ENCODE measurements at places on chromosomes 12 and 14.

DNA sequence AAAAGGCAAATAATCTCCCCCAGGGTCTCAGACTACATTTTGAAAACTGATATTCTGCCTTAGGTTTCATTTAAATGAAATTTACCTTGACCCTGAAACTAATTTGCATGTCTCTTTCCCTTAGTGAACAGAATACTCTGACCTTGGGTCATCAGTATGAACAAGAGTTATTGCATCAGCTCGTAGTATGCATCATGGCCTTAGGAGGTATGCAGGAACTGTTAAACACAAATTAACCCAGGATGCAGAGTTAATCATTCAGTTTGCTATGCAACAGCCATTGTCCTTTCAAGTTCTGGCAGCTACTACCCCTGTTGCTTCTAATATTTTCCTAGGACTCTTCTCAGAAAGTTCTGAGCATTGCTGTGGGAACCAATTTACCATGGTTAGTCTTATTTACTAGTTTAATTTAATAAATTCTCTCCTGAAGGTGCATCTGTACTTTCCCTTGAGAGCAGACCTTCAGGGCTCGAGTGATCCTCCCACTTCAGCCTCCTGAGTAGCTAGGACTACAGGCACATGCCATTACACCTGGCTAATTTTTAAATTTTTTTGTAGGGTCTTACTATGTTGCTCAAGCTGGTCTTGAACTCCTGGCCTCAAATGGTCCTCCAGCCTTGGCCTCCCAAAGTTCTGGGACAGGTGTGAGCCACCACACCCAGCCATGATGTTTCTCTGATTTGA lies 126.7 kb downstream of the TTC6 start:
- ATAC-seq = no peak

DNA sequence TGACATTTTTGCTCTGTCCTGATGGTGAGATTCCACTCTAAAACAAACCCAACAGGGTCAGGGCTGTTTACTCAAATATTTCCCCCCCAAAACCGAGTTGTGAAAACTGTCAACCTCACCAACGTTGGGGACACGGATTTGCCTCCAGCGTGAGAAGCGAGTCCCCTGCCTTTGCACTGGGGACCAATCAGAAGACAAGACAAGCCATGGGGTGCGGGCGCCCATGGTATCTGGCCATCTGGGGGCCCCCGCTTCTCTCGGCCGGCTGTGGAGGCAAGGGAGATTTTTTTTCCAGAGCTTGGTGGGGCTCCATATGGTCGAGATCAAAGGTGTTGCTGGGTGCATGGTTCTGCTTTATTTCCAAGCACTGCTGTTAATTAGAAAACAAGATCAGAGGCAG lies 272.1 kb downstream of the BCL11B start:
- no peak for ATAC-seq

- ATAC-seq = no peak
These were observed 10.2 kb downstream of the SYNE2 start for GRCh38 chr14:63863004-63863403.

DNA sequence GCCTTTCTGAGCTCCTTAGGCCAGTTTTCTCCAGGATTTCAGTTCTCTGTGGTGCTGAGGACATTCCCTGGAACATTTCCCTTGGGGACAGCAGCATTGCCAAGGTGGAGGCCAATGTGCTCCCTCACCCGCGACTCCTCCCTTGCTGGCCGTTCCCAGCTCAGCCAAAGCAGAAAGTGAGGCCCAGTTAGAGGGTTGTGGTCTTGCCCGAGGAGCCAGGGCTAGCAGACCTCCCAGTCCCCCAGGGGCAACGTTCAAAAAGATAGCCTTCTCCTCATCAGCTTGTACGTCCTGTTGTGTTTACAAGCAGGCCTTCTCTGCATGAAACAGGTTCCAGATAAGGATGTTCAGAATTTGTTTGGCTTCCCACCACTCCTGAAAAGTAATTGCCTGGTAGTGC lies 78.4 kb downstream of the SSPN start:
- ATAC-seq = no peak

- ATAC-seq = no peak
These were observed 1.7 kb downstream of the LMBR1L start for GRCh38 chr12:49108958-49109404.

DNA sequence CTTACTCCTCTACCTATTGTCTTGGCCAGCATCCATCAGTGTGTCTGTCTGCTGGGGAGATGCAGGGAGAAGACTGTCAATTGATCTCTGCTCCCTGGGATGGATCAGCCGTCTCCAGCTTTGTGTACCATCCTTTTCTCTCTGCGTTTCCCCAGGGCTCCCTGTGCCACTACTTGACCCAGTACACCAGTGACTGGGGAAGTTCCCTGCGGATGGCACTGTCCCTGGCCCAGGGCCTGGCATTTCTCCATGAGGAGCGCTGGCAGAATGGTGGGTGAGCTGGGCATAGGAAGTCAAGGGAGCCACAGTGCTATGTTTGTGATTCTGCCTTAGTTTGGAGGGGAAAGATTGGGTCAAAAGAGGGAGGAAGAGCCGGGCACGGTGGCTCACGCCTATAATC lies 5.1 kb downstream of the AMHR2 start:
- ATAC-seq = no peak

Data from activated CD4-positive, CD25-positive, alpha-beta regulatory T cell treated with anti-CD3 and anti-CD28 coated beads, Interleukin-2, amount 50 U/mL, for 24 hours (primary cell).